ENCODE measurements at places on chromosomes 7 and 10.

DNA sequence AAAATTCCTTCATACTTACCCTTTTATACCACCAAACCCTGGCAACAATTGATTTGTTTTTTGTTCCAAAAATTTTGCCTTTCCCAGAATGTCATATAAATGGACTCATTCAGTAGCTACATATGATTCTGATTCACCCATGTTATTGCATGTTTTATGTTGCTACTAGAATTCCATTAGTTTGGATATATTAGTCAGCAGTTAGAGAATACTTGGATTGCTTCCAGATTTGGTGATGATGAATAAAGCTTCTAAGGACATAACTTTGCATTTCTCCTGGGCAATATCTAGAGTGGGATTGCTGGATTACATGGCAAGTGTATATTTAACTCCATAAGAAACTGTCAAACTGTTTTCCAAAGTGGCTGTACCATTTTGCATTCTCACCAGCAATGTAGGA lies 806.9 kb downstream of the DNAJB9 start:
- DNase-seq: no peak

DNA sequence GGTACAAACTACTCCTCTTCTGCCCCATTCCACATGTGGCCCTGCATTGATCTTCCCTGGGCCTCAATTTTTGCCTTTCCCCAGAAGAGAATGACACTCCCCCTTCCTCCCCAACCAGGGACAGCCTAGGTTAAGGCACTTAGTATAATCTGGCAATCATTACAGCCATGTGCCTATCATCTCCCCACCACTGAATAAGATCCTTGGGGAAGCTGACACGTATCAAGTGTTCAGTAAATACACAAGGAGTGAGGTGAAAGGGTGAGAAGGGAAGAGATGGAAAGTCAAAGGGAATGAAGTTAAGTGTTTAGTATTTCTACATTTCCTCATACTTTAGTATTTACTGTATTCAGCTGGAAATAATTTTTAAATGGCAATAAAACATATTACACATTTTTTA lies 31.9 kb downstream of the FBXW4 start:
- no peak for DNase-seq

GRCh38 chr7:8125680-8126444 lies 136.1 kb downstream of the ICA1 start:
- DNase-seq: peak; percentile 49

- no peak for DNase-seq
These were observed 227.1 kb downstream of the DYNC1I1 start for GRCh38 chr7:95999481-95999880.

GRCh38 chr10:127976286-127976685 lies 69.4 kb downstream of the PTPRE start:
- DNase-seq: no peak

GRCh38 chr7:141301544-141301943 lies 227.7 kb downstream of the TMEM178B start:
- no peak for DNase-seq

DNA sequence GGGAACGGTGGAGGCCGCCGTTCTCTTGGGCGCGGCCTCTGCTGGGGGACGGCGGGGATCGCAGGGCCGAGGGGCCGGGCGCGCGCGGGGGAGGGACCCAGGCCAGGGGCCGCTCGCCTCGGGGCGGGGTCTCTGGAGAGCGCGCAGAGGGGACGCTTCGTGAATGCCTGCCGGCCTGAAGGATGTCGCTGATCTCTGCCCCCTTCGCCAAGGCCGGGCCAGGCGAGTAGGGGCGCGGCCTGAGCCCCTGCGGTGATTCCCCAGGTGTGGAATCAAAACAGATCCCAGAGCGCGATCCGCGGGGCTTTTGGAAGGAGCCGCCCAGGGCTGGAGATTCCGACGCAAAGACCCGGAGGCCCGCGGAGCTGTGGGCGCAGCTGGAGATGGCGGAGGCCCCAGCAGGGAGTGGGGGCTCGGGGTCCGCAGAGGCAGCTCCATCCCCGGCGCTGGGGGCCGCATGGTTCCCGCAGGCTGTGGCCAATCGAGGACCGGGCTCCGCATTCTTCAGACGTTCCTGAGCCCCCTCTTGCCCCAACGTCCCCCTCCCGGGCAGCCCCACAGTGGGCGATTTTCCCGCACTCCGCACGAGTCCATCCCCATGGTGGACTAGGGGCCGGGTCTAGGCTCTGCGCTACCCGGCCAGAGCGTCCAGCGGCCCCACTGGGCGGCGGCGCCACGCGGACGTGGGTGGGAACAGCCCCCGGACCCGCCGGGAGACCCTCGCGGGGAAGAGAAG lies 166.0 kb downstream of the ACTR3B start:
- DNase-seq: no peak

GRCh38 chr10:83076443-83076842 lies 1062.9 kb upstream of the GHITM start:
- no peak for DNase-seq

DNA sequence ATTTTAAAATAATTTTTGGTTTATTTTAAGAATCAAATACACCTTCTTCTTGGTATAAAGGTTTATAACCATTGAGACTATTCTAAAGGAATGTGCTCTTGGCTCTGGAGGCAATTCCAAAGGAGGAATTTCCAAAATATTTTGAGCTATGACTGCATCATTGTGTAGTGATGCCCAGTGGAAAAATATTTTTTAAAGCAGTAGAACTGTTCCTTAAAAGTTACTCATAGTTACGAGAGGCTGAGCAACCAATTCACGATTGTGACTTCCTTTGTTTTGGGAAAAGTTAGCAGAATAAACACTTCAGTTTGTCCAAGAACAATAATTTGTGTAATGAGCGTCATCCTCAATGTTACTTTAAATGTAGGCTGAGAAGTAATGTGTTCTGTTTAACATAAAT lies 233.6 kb downstream of the BAMBI start:
- DNase-seq: no peak

DNA sequence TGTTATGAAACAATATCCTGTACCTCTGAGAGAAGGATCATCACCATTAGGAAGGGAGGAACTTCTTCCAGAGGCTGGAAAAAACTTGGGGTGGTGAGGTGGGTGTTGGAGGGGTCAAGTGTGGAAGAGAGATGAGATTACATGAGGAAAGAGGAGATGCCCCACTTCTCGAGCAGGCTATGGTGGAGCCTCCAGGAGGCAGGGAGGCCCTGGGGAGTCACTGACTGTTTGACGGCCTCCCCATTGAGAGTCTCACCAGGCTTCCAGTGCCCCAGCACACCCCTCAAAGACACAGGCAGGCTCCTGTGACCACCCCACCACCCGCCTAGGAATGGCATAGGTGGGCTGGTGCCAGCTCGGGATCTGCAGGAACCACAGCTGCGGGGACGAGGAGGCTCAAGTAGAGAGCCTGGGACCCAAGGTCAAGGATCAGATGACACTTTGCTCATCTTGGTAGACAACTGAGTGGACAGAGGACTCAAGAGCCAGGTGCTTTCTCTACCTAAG lies 185.3 kb upstream of the GDF10 start:
- DNase-seq: no peak

All from activated CD8-positive, alpha-beta memory T cell treated with anti-CD3 and anti-CD28 coated beads for 1 hour (primary cell).